MCF 10A (cell line): ENCODE measurements at places on chromosomes 6 and 20. TPM values are rescaled to one million over a fixed set of nuclear protein-coding genes. Genes with fewer than 3 reads are reported as not detected.

SCAF8 gene
- total RNA-seq, result 41.0 and 49.2 TPM in 2 replicates

HAO1 gene
- total RNA-seq, result not detected in 2 replicates

CAGE1 gene
- total RNA-seq, result 0.33 and 0.47 TPM in 2 replicates

NTSR1 gene
- 4.5 and 6.2 TPM in 2 replicates for total RNA-seq

HDGFL1 gene
- not detected in 2 replicates for total RNA-seq

PHACTR1 gene
- total RNA-seq, result not detected in 2 replicates

TMC2 gene
- not detected in 2 replicates for total RNA-seq

GRCh38 chr6:20409427-20409971 is 7.8 kb downstream of the E2F3 start:
- no peak overlapping the region for H3K27ac ChIP-seq
- peaks cover 13% of the 10 kb centered on the region for H3K36me3 ChIP-seq
- no peak overlapping the region for H3K4me3 ChIP-seq
- DNase-seq, result no peak
- no peaks in the 10 kb centered on the region for H3K27me3 ChIP-seq

GRCh38 chr6:53937461-53937860 is 142.7 kb downstream of the LRRC1 start:
- DNase-seq, result no peak
- H3K27me3 ChIP-seq, result no peaks in the 10 kb centered on the region
- peaks cover 5% of the 10 kb centered on the region for H3K36me3 ChIP-seq

- DNase-seq, result no peak
- H3K27me3 ChIP-seq, result peaks cover 53% of the 10 kb centered on the region
- no peak overlapping the region for H3K4me3 ChIP-seq
These were observed 470.4 kb downstream of the CDH26 start for GRCh38 chr20:60428651-60429050.

DNA sequence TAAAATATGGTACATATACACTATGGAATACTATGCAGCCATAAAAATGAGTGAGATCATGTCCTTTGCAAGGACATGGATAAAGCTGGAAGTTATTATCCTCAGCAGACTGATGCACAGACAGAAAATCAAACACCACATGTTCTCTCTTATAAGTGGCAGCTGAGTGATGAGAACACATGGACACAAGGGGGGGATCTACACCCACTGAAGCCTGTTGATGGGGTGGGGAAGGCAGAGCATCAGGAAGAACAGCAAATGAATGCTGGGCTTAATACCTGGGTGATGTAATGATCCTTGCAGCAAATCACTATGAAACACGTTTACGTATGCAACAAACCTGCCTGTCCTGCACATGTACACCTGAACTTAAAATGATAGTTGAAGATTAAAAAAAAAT is 71.3 kb downstream of the MANEA start:
- no peaks in the 10 kb centered on the region for H3K4me1 ChIP-seq
- H3K27me3 ChIP-seq, result no peaks in the 10 kb centered on the region
- H3K4me3 ChIP-seq, result no peak overlapping the region

DNA sequence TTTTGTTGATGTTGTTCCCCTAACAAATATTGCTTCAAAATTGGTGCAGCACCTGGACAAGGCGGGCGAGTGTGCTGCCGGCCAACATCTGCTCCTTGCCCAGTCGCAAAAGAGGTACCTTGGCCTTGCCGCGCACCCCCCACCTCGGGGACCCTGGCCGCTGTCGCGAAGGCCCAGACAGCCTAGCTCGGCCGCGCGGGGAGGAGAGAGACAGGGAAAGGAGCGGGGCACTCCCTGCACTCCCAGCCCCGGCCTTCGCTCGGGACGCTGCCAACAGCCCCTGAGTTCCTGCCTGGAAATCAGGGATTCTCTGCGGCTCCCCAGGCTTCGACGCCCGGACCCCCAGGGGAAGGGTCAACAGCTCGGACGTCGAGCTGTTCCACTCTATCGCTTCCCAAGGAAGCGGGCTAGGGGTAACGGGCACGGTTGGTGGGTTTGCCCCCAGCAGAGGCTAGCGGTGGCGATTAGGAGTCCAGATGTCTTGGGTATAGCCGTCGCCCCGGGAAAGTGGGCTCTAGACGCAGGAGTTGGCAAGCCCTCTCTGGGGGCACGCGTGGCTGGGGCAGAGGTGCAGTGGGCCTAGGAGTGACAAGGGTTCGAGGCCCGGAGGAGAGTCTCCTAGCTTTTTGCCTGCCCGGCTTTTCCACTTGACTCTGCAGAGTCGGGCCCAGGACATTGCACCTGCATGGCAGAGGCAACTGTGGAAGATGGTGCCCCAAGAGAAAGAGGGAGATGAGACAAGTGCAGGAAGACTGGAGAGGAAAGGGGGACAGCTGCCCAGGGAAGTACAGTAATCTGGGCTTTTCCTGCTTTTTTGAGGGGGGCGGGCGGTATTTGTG is 8.2 kb downstream of the POU3F2 start:
- no peak overlapping the region for H3K4me3 ChIP-seq
- no peak for DNase-seq
- H3K36me3 ChIP-seq, result no peaks in the 10 kb centered on the region
- H3K27me3 ChIP-seq, result peaks cover 71% of the 10 kb centered on the region

- no peak overlapping the region for H3K4me3 ChIP-seq
- peaks cover 21% of the 10 kb centered on the region for H3K27me3 ChIP-seq
- no peak for DNase-seq
- H3K36me3 ChIP-seq, result no peaks in the 10 kb centered on the region
- H3K4me1 ChIP-seq, result no peaks in the 10 kb centered on the region
These were observed 17.0 kb downstream of the SUN5 start for GRCh38 chr20:32987044-32987825.

DNA sequence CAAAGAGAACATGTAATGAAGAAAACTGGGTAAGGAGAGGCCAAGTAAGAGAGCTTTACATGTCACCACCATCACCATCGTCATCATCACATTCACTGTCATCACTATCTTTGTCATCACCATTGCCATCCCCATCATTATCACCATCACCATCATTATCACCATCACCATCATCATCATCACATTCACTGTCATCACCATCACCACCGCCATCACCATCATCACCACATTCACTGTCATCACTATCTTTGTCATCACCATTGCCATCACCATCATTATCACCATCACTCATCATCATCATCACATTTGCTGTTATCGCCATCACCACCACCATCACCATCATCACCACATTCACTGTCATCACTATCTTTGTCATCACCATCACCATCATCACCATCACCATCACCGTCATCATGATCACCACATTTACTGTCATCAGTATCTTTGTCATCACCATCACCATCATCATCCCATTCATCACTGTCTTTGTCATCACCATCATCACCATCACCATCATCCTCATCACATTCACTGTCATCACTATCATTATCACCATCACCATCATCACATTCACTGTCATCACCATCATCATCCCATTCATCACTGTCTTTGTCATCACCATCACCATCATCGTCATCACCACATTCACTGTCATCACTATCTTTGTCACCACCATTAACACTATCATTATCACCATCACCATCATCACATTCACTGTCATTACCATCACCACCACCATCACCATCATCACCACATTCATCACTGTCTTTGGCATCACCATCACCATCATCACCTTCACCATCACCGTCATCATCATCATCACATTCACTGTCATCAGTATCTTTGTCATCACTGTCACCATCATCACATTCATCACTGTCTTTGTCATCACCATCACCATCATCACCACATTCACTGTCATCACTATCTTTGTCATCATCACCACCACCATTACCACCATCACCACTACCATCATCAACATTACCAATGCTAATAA is 172.3 kb downstream of the ERMARD start:
- H3K4me1 ChIP-seq, result no peaks in the 10 kb centered on the region
- H3K4me3 ChIP-seq, result no peak overlapping the region
- H3K27me3 ChIP-seq, result peaks cover 23% of the 10 kb centered on the region
- H3K36me3 ChIP-seq, result no peaks in the 10 kb centered on the region
- no peak for DNase-seq

GRCh38 chr20:62523473-62524203 is 47.8 kb upstream of the GATA5 start:
- H3K27me3 ChIP-seq, result peaks cover 31% of the 10 kb centered on the region
- no peaks in the 10 kb centered on the region for H3K4me1 ChIP-seq

- H3K4me1 ChIP-seq, result peaks cover 50% of the 10 kb centered on the region
- H3K27ac ChIP-seq, result no peak overlapping the region
- peaks cover 6% of the 10 kb centered on the region for H3K36me3 ChIP-seq
- no peak overlapping the region for H3K4me3 ChIP-seq
These were observed 15.2 kb downstream of the TFEB start for GRCh38 chr6:41720262-41720620.

DNA sequence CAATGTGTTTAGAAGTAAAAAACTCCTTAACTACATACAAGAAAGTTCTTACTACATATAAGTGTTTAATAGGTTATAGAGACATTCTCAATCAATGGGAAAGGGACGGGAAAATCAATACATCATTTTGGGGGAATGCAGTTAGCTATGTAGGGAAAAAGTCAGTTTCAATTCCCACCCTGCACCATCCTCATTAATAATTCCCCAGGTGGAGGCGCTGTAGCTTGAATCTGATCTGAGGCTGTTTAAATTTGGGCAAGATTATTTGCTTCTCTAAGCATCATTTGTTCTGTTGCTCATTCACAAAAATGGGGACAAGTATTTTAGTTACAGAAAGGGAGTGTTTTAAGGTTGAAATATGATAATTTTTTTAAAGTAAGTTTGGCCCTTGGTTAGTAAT is 19.1 kb downstream of the OLIG3 start:
- no peak overlapping the region for H3K4me3 ChIP-seq
- H3K27me3 ChIP-seq, result no peaks in the 10 kb centered on the region
- no peaks in the 10 kb centered on the region for H3K36me3 ChIP-seq
- H3K4me1 ChIP-seq, result no peaks in the 10 kb centered on the region
- DNase-seq, result no peak

DNA sequence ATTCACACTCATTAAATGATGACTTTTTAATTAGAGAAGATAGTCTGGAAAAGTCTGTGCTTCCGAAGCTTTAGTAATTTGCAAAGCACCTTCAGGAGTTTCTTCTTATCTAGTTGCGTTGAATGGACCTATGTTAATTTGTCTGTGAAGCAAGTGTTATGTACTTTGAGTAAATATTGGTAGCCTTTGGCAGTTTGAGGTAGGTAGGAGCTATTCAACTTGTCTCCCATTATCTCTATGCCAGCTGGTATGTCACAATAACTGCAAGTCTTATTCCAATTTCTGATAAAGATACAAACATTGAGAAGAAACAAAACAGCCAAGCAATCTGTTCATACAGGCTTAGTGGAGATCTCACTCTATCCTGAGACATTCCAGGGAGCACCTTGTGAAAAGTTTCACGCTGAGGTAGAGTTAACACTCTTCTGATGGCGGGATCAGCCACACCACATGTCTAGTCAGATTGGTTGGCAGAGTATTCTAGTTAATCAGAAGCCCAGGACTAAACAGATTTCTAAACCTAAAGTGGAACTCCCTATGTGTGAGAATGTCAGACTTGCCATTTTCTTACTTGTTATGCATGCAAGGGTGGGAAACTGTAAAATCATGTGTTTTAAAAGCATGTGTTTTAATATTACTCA is 219.8 kb upstream of the MANEA start:
- H3K27me3 ChIP-seq, result peaks cover 74% of the 10 kb centered on the region
- H3K4me1 ChIP-seq, result no peaks in the 10 kb centered on the region
- no peaks in the 10 kb centered on the region for H3K36me3 ChIP-seq
- H3K4me3 ChIP-seq, result no peak overlapping the region
- H3K27ac ChIP-seq, result no peak overlapping the region
